ENCODE measurements at places on chromosomes 4 and X.

DNA sequence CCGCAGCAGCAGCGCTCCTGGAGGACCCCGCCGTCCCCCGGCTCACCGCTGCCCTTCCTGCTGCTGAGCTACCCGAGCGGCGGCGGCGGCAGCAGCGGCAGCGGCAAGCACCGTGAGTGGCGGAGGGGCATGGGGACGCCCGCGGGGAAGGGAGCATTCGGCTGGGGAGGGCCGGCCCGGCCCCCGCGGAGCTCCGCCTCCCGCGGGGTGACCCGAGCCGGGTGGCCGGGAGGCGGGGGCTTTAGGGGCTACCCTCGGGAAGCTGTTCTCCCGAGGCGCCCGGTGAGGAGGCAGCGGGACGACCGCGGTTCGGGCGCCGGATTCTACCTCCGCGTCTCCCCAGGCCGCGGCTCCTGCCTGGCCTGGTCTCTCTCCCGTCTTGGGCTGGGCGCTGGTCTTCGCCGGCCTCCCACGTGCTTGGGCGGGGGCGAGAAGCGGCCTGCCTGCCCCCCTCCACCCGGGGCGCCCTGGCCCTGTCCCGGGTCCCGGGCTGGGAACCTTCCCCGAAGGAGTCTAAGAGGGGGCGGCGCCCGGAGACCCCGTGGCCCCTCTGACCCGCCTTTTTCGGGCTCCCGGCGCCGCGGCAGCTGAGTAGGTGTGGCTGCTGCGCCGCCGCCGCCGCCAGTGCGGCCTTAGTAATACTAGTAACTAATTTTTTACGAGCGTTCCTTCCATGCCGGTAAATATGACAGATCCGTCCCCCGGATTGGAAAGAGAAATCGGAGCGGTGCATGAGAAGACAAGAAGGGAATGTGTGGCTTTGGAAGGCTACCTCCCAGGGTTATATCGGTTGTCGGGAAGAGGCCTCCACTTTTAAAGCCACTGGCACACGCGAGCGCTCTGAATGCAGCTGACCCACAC is 16.4 kb upstream of the RUFY3 start:
- peak; percentile 73 for DNase-seq

DNA sequence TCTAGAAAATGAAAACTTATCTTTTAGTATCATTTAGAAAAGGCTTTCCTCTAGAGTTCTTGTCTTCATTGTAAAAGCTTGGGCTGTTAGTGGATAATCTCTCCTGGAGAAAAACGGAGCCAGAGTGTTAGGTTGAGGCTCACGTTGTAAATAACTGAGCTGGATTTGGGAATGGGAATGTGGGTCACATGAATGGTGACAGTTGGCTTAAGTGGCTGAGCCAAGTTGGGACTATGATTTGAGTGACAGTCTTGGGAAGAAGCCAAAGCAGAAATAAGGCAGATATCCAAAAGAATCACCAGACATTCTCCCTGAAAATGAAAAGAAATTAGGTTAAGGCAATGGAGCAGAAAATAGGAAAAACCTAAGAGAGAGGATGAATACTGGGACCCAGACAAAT is 33.6 kb upstream of the PDGFC start:
- no peak for DNase-seq

GRCh38 chrX:44747317-44747716 is 96.5 kb upstream of the DUSP21 start:
- DNase-seq = no peak

- no peak for DNase-seq
These were observed 15.5 kb downstream of the TACC3 start for GRCh38 chr4:1736812-1737211.

DNA sequence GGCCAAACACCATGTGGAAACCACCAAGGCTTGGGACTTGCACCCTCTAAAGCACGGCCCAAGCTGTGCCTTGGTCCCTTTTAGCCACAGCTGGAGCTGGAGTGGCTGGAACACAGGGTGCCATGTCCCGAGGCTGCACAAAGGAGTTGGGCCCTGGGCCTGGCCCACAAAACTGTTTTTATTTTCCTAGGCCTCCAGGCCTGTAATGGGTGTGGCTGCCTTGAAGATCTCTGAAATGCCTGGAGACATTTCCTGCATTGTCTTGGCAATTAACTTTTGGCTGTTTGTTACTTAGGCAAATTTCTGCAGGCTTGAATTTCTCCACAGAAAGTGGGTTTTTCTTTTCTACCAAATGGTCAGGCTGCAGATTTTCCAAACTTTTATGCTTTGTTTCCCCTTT is 55.7 kb downstream of the IL15 start:
- DNase-seq = no peak

Data from stimulated activated CD4-positive, alpha-beta T cell treated with anti-CD3 and anti-CD28 coated beads, Interleukin-2, amount 100 ng/mL, for 24 hours (primary cell).